Stomach (tissue), 19 donors: ENCODE measurements at places on chromosomes 3 and 15. TPM values are rescaled to one million over a fixed set of nuclear protein-coding genes. Genes with fewer than 3 reads are reported as not detected.

SLC24A5 gene
- not detected for total RNA-seq

PSTPIP1 gene
- total RNA-seq, result 10.1 TPM

- no peak for DNase-seq
These were observed 6.5 kb downstream of the KLHL18 start for GRCh38 chr3:47288966-47289910.

DNA sequence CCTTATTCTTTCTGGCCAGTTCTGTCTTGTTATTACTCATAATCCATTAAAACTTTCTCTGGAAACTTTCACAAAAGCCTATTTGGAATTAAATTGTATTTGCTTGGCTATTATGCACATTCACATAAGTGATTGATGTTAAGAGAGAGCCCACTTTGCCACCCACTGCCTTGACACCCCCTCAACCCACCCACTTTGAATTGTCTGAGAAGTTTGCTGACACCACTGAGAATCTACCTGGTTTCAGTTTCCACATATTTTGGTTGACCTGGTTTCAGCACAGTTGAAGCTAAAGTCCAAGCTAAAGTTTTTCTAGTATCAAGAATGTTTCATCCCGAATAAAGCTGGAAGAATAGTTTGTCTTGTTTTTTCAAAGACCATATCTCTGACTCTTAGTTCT lies 70.9 kb downstream of the ARMC8 start:
- DNase-seq, result no peak

GRCh38 chr3:108292905-108293328 lies 3.4 kb upstream of the HHLA2 start:
- DNase-seq, result no peak
